ENCODE measurements at places on chromosomes 1 and 21. TPM values are rescaled to one million over a fixed set of nuclear protein-coding genes. Genes with fewer than 3 reads are reported as not detected.
A peak's percentile ranks its signal among the peaks of the same experiment; 100 is the strongest.

DNA sequence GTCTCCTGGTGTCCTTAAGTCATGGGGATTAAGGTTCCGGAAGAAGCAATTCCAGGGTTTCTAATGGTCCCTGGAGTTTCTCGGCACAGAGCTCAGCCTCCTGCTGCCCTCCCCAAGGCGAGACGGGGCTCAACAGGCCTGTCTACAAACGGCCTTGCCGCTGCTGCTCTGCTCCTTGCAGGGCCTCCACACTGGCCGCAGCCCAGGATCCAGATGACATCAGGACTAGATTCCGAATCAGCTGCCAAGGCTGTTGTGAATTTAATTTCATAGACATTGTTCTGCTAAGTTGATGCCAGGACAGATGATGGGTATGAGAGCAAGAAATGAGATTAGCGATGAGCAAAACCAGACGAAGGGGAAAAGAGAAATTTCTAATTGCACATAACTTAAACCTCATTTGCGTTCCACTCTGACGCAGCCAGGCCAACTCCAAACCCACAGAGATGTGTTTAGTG is 103.6 kb upstream of the BACE2 start:
- no peak for DNase-seq

DNA sequence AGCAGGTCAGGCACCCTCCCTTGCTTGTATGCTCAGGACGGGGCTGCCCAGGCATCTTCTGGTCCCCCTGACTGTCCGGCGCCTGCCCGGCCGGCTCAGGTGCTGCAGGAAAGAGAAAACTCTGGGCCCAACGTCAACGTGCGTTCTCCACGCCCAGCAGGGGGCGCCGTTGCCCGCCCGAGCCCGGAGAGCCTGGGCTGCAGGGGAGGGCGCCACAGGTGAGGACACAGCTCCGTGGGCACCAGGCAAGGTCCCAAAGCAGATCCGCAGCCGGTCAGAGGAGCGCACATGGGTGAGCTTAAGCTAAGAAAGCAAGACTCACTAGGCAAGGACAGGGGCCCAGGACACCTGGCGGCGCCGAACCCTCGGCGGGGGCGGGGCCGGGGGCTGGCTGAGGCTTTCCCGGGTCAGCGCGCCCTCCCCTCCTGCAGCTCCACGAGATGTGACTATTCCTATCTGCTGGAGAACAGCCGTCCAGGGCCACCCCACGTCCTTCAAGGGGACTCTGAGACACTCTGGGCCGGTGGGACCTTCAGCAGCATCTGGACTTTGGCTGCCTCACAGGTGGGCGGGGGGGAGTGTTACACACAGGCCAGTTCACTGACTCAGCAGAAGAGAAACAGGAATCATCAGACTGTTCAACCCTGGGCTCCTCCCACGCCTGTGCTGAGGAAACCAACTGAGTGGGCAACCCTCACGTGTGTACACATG is 29.3 kb downstream of the KRTAP10-1 start:
- DNase-seq: peak; percentile 87

Gene ZMYM4
- total RNA-seq: 48.1 TPM

Gene RNPC3
- total RNA-seq: 35.4 TPM

DNA sequence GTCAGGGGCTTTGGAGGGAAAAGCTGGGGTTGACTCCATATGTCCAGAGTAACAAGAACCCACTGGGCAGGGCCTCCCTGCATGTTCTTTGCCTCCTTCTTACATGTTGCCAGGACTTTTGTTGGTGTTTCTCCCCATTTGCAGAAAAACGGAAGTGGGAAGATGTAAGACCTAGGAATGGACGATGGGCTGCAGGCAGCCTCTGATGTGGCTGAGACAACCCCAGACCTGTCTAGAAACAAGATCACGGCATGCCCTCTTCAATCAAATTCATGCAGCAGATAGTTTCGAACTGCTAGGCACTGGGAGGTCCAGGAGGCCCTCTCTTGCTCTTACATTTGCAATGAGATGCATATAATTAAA is 3.4 kb downstream of the FAM43B start:
- DNase-seq: no peak

DNA sequence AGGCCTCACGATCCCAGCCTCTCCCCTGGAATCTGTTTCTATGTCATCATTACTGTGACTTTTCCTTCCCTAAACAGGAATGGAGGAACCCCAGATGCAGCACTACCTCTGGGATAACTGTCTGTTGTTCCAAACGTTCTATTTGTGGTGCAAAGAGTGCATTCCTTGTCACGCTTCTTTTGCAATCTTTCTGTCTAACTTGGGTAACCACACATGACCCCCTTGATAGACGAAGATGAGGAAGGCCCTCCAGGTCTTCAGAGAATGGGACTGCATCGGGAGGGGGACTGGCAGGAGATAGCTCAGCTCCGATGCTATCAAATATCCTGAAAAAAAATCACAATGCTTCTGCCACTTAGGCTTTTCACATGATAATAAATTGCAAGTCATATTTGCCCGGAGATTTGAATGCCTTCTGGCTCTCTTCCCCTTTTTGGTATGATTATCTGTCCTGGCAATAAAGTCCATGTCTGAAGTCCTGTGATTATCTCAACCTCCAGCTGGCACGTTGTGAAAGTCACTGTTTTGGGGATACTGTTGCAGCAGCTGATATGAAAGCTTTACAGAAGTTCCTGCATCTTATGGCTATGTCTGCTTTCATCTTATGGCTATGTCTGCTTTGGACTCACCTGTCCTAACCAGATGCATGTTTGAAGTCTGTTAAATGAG is 148.7 kb upstream of the LMO4 start:
- DNase-seq: no peak

Gene HMGN1
- total RNA-seq: 170 TPM

DNA sequence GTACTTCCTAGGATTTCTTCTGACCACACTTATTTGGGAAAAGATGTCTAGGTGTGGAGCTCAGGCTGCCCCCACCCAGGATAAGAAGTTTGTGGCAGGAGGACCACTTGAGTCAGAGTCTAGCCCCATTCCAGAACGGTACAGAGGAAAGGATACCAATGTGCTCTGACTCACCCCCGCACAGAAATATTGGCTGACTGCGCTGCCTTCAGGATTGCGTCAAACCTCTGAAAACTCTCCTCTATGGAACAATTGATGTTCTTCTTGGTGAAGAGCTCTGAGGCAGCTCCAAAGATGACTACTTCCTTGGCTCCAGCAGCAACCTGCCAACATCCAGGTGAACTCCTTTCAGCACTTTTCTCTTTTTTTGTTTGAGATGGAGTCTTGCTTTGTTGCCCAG is 11.2 kb downstream of the HMGCL start:
- DNase-seq: no peak

Gene KRTAP19-8
- not detected for total RNA-seq

Gene TIE1
- 59.4 TPM for total RNA-seq

Gene FCRL6
- total RNA-seq: 3.2 TPM

DNA sequence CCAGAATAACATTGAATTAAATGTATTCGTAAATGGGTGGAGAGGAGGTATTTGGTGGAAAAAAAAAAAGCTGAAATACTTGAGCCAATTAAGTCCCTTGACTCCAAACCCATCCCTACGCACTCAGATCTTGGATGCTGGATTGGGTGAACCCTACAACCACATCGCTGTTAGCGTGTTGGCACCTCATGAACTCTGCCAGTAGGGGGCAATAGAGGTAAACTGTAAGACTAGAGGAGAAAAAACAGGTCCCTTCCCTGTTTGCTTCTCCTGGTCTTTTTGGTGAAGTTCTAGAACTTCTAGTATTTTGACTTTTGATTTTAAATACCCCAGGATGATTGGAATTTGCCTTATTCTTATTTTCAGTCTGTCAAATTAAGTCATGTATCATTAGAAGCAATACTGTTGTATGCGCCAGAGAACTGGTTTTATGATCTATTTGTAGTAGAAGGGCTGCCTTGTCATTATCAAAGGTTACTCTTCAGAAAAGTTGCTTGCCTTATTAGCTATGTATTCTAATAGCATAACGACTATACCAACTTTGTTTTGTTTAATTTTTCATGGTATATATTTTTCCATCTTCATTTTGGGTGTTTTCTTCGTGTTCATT is 1.9 kb upstream of the OR13G1 start:
- DNase-seq: no peak

DNA sequence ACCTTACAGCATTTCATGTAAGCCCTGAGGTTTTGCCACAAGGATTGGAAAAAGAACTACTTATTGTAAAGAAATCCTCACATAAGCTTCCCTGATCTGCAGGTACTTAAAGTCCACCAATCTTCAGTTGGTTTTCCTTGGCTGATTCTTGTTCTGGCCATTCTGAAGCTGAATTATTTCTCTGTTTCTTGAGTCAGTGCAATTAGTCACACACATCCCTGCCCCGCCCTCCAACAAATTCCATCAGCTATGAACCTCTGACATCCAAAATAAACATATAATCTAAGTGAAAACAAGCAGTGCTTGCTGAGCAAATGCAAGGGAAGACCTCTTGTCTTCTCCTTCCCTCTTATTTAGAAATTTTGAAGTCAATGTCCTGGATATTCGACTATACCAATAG is 8.2 kb upstream of the FNDC7 start:
- DNase-seq: no peak

Gene SERPINC1
- total RNA-seq: not detected

DNA sequence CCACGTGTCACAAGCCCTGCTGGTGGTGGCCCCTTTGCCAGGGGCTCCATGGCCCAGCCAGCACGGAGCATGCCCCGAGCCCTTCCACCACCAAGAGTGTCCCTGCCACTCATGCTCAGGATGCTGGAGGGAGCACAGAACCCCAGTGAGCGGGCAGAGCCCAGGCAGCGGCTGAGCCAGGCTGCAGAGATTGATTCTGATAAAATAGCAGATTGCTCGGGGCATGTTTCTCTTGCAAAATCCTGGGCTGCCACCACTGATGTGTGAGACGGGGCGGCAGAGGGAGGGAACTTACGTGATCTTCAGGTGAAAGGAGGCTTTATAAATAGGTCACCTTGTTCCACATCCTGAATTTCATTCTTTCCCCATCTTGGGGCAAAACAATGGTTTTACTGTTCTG is 53.2 kb downstream of the SPSB1 start:
- no peak for DNase-seq

DNA sequence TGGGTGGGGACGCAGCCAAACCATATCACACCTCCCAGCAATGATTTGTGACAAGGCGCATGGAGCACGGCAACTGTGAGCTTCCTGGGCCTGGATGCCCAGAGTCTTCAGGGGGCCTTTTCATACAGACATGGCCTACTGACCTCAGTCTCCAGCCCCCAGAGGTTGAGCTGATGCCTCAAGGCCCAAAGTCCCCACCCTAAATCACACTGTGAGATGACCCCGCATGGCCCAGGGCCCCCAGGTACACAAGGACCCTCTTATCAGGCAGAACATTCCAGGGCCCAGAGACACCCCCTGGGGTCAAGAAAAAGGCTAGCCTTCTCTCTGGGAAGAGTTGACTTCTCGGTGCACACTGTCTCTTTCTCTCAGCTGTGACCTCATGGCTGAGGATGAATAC is 179.7 kb upstream of the C1orf174 start:
- peak; percentile 20 for DNase-seq

DNA sequence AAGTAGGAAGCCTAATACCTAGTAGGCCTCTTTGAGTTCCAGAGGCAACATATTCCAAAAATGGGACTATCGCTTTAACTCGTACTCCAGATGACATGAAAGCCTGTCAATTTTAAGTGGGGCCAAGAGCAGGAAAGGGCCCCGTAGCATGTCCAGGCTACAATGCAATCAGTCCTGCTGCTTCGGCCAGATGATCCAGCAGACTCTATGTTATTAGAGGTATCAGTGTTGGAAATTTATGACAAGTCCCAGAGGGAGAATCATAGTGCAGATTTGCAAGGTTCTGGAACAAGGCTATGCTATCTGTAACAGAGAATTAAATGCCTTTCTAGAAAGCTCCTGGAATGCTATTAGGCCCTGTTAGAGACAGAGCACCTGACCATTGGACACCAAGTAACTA is 56.7 kb upstream of the SRP9 start:
- DNase-seq: no peak

- peak; percentile 84 for DNase-seq
Measured at GRCh38 chr1:35715568-35716002, 3.1 kb downstream of the C1orf216 start.

- DNase-seq: no peak
Measured at GRCh38 chr1:84870591-84870990, 22.4 kb downstream of the LPAR3 start.

DNA sequence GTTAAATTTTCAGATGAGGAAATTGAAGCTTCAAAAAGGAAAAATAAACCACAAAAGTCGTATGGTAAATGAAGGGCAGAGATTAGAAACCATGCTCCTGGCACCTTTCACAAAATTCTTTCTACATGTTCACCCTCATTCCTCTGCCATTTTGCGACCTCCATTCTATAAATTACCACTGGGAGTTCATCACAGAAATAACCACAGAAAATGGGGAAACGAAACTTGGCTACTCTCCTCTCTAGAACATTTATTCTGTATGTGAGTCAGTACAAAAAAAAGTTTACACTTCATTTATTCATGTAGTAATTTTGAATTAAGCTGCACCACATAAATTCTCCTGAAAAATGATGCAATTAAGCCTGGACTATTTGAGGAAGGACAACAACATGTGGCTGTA is 320.9 kb upstream of the C1orf87 start:
- DNase-seq: no peak

Gene SLC9C2
- total RNA-seq: 0.26 TPM

GRCh38 chr1:12480748-12481362 is 137.2 kb downstream of the DHRS3 start:
- DNase-seq: no peak

- no peak for DNase-seq
Measured at GRCh38 chr1:200152336-200152735, 124.8 kb downstream of the NR5A2 start.
